ENCODE measurements at places on chromosomes 2 and 18.

GRCh38 chr2:241620419-241620769 is 16.6 kb downstream of the THAP4 start:
- no peak for DNase-seq

GRCh38 chr2:70888923-70889715 is 46.6 kb upstream of the ATP6V1B1 start:
- DNase-seq = no peak

GRCh38 chr2:37637985-37638384 is 33.5 kb downstream of the CDC42EP3 start:
- no peak for DNase-seq

DNA sequence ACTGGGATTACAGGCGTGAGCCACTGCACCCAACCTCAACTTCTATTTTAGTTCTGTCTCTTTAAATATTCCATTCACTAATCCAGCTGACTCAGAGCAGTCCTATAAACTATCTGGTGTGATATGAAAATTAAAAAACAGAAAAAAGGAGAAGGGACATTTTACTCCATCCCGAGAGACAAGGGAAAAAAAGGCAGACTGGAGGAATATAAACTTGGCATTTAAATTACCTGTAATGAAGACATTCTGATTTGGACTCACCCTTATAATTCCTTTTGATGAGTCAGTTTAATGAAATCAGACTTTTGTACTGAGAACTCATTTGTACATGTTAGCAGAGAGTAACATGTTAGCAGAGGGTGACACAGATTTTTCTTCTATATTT is 74.8 kb upstream of the RIOK3 start:
- no peak for DNase-seq

- DNase-seq = no peak
Observed at GRCh38 chr18:68740966-68741365, 26.1 kb upstream of the TMX3 start.

GRCh38 chr2:26471289-26471688 is 6.6 kb downstream of the OTOF start:
- no peak for DNase-seq

DNA sequence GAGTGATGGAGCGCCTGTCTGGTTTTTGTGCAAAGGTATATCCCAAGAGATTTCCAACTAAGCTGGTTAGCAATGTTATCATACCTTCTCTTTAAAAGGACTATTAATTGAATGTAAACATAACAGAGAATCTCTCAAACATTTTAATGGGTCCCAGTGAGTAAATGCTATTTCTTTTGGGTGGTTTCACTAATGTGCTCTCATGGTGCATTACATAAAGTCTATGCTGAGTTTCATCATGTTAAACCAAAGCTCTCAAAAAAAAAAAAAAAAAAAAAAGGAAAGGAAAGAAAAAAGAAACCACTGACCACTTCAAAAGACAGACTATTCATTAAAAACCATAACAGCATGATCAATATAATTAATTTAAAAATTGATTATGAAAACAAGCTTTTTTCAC is 119.1 kb upstream of the SCN1A start:
- no peak for DNase-seq

- no peak for DNase-seq
Observed at GRCh38 chr2:46798041-46798440, 117.6 kb downstream of the MCFD2 start.

GRCh38 chr2:11159574-11160170 is 4.4 kb downstream of the SLC66A3 start:
- no peak for DNase-seq

GRCh38 chr18:78857314-78858150 is 122.1 kb upstream of the SALL3 start:
- no peak for DNase-seq

- DNase-seq = no peak
Observed at GRCh38 chr18:34514238-34514637, 195.9 kb upstream of the DTNA start.

GRCh38 chr2:22078701-22079100 is 954.9 kb downstream of the TDRD15 start:
- DNase-seq = no peak

- DNase-seq = no peak
Observed at GRCh38 chr2:237218756-237219155, 133.1 kb downstream of the COPS8 start.

DNA sequence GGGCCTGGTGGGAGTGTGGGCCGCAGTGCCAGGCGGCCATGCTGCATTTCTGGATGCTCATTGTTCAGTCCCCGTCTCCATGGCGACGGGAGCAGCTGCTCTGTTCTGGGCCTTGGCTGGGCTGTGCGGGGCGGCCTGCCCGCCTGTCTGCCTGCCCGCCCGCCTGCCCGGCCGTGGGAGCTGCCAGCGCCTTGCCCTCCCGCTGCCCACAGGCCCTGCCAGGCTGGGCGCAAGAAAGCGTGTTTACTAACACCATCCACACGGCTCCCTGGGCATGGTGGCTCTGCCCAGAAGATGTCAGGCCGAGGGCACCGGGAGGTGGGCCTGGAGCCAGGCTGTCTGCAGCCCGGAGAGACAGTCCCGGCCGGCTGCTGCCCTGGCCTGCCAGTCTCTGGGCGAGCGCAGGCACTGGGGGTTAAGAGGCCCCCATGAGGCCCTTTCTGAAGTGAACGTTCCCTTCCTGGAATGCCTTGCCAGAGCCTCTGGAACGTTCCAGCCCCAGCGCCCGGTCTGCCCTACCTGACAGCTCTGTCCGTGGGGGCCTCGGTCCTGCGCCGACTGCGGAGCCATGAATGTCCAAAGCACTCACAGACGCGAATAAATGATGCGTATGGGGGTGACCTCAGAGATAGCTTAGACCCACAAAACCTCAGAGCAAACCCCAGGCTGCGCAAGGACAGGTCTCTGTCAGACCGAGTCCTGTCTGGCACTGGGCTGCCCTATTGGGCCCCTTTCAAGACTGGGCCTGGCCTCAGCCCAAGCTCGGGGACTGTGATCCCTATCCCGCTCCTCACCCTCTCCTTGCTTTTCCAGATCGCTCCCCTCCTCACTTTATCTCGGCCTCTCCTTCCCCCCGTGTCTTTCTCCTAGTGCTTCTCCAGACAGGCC is 44.3 kb downstream of the MYCN start:
- peak; percentile 10 for DNase-seq

GRCh38 chr2:145593991-145594614 is 1074.2 kb upstream of the ZEB2 start:
- DNase-seq = no peak

DNA sequence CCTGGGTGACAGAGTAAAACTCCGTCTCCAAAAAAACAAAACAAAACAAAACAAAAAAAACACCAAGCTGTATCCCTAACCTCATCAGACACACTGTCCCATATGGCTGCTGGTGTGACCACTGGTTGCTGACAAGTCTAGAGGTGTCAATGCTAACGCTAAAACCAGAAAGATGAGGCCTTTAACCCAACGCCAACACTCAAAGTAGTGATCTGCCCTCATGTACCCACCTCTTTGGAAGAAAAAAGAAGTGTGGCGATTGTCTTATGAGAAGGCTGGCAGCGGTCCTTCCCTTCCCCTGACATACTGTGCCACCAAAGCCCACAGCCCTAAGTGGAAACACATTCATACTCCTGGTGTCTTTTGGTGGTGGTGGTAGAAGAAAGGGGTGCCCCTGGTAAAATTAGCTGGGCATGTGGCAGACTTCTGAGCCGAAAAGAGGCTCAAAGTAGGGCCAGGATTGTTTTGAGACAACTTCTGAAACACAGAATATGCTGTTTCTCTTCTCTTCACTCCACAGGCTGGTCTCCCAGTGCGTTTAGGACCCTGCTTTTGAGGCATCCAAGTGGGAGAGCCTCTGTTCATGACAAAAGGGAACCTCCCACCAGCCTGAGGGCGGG is 9.8 kb downstream of the SERTAD2 start:
- no peak for DNase-seq

DNA sequence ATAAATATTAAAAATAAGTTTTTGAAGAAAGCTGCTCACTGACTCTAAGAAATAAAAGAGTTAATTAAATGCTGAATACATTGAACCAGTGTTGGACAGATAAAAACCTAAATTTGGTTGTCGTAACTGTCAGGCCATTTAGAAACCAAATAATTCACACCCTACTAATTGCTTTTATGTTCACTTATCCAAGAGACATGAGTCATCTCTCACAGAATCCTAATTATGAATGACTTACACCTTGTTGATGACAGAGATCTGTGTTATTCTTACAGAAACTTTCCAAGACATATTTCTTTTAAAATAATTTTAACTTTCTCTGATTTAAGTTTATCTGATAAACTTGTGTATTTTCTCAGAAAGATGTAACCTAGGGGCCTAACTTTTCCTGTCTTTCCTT is 250.7 kb downstream of the IKZF2 start:
- no peak for DNase-seq

DNA sequence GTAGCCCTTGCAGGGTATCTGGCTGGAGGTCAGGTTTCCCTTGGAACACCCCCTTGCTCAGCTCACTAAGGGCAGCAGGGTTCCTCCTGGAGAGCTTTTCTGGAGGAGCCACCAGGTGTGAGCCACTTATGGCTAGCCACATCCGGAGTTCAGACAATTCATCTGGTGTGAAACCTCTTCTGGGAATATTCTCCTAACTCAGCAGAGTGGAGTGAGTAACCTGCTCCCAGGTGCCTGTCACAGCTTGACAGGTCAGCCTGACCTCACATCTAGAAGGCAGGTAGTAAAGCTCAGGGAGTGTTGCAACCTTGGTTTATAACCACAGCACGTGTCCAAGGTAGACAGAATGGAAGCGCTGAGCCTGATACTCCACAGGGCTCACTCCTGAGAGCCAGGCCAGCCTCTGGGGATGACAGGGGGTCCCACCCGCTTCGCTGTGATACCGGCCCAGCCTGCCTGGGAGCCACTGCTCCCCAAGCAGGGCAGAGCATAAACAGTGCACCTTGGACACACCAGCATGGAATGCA is 62.6 kb upstream of the TGFA start:
- DNase-seq = no peak

DNA sequence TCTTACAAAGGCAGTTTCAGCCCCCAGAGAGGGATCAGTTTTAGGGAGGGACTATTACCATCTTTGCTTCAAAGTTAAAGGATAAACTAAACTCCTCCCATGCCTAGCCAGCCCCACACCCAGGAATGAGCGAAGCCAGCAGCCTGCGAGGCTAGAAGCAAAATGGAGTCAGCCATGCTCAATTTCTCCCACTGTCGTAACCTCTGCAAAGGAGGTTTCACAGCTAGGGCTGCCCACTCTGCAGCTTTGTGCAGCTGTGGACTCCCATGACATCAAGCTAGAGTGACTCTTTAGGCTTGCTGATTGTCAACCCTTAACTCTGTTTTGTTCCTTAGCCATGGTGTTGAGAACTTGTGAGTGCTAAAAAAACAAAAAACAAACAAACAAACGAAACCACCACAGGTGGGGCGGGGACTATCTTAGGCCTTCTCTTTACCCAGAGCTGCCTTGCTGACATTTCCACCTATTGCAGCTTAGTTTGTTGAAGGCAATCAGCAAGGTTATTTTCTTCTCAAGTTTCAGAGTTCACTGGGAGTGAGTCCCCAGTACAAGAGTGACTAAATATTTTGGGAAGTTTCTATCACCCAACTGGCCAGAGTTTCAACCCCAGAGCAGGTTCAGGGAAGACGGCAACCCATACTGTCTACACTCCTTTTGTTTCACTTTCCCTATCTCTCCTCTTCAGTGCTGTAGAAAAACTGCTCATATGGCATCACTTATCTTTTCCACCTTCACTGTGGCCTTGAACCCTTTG is 592.1 kb downstream of the XIRP2 start:
- no peak for DNase-seq

GRCh38 chr2:215417400-215417951 is 18.4 kb downstream of the FN1 start:
- DNase-seq = no peak

DNA sequence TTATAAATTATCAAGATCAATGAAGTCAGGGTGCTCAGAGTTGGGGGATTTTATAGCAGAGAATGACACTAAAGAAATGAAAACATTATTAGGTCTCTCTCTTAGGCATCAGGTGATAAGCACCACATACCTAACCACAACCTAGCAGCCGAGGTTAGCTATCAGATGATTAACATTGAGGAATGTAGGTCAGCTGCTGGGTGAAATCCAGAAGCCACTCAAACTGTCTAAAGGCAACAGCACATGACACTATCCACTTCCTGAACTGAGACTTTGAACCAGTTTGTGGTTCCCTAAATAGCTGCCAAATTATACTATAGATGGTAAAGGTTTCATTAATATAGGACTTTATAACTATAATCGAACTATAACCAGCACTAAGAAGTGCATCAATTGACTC is 4.7 kb downstream of the EPG5 start:
- no peak for DNase-seq

DNA sequence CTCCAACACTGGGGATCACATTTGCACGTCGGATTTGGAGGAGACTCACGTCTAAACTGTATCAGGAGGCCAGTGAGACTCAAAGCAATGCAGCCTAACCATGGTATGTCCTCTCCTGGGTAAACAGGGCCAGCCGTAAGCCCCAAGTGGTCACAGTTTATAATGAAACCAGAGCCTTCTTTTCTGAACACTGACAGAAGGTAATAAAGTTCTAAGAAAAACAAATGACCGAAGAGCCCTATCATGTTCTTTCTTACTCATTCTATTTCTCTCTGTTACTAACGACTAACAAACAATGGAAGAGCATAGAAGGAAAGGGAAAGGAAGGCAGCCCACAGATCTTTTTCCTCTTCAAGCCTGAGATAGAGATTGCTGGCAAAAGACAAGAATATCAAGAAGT is 796.8 kb upstream of the SOX11 start:
- no peak for DNase-seq

- no peak for DNase-seq
Observed at GRCh38 chr2:71893646-71894045, 254.0 kb downstream of the CYP26B1 start.

All from NCI-H1436 (cell line).